Right cardiac atrium (tissue), 5 donors: ENCODE measurements at places on chromosomes 3 and 15. TPM values are rescaled to one million over a fixed set of nuclear protein-coding genes. Genes with fewer than 3 reads are reported as not detected.

- DNase-seq = no peak
These were observed 492.7 kb downstream of the CNTN3 start for GRCh38 chr3:74121761-74122160.

A4GNT gene
- not detected for total RNA-seq

GRCh38 chr3:133884054-133884886 lies 11.4 kb downstream of the RAB6B start:
- DNase-seq = no peak

SERINC4 gene
- total RNA-seq = not detected

ASB14 gene
- total RNA-seq = 1.3 TPM

DNA sequence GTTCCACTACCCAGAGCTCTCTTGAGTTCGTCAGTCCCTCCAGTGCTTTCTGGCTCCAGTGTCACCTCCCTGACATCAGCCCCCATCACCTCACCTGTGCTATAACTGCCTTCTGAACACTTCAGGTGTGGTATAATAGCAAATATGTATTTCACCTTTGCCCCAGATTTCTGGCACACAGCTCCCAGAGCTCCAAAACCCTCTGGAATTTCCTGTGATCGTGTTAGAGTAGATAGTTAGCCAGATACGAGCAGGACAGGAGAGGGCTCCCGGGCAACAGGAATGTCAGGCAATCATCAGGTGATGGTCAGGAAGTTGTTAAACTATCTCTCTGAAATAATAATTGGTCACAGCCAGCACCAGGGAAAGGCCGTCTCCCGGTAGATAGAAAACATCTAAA lies 22.6 kb upstream of the LIMD1 start:
- DNase-seq = no peak

- no peak for DNase-seq
These were observed 40.9 kb downstream of the AKAP13 start for GRCh38 chr15:85421116-85421925.
